ENCODE measurements at places on chromosomes 1 and 21. TPM values are rescaled to one million over a fixed set of nuclear protein-coding genes. Genes with fewer than 3 reads are reported as not detected.

Gene ZNF683
- not detected for total RNA-seq

Gene TRIM67
- total RNA-seq = 0.61 TPM

Gene PGLYRP3
- not detected for total RNA-seq

DNA sequence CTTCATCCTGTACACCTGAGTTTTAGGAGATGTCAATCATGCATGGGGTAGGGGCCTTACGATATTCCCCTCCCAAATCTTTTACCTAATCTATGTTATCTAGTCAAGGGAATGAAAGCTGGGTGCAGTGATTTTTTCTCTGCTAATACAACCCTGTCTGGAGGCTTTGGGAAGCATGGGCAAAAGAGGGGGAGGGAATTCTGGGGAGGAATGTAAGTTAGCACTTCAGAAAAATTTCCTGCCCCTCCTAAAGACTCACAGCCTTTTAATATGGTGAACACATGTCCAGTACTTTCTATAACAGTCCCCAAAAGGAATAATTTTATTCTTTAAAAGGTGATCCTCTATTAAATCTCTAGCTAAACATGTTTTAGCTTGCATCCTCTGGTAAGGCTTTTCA, 25.6 kb upstream of the PRELP start:
- no peak for DNase-seq

DNA sequence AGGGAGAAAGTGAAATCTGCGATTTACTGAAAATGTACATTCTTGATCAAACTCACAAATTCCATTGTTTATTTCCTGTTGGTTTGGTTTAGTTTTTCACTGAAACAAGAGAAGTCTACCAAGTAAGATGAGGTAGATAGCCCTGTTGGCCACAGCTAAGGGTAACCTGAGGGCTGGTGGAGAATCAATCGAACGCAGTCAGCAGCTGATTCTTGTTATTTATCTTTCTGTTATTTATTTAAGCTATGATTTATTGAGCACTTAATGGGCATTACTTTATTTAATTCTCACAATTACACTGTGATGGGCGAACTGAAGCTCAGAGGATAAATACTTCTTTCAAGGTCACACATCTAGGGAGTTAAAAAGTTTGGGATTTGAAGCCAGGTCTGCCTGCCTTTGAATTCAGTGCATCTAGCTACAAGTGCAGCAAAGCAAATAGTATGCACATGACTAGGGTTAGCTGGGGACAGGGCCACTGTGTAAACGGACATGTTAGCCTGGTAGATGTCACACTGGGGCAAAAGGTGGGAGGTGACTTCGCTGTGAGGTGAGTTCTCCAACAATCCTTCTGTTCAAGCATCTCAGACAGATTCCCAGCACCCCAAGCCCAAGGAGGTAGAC, 106.5 kb upstream of the GADD45A start:
- no peak for DNase-seq

- no peak for DNase-seq
These were observed 137.7 kb downstream of the LEPR start for GRCh38 chr1:65558215-65558614.

GRCh38 chr1:50516056-50516455, 92.8 kb upstream of the DMRTA2 start:
- no peak for DNase-seq
